Astrocyte (in vitro differentiated cells and primary cell): ENCODE measurements at places on chromosomes 4 and X. TPM values are rescaled to one million over a fixed set of nuclear protein-coding genes. Genes with fewer than 3 reads are reported as not detected.

DNA sequence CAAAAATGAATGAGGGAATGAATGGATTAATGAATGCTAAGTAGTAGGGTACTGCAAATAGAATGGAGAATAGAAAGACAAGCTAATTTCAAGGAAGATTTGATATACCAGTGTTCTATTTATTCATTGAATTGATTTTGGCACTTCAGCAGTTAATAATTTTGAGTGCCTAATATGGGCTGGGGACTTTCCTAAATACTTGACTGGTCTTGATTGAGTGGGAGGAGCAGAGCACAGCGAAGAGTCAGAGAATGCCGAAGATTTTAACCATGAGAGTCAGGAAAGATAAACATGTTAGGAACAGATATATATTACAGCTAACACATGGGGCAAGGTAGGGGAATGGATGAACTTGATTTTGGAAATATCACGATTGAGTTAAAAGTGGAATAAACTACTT, 10.6 kb downstream of the IL15 start:
- peak; percentile 59 for DNase-seq

GRCh38 chr4:55568905-55569504, 22.3 kb upstream of the CLOCK start:
- DNase-seq = no peak

GRCh38 chr4:123229286-123229685, 167.3 kb upstream of the SPRY1 start:
- peak; percentile 6 for DNase-seq

- peak; percentile 17 for DNase-seq
These were observed 201.0 kb upstream of the NEIL3 start for GRCh38 chr4:177108708-177109107.

- no peak for DNase-seq
These were observed 154.6 kb downstream of the CCSER1 start for GRCh38 chr4:90281541-90282355.

DNA sequence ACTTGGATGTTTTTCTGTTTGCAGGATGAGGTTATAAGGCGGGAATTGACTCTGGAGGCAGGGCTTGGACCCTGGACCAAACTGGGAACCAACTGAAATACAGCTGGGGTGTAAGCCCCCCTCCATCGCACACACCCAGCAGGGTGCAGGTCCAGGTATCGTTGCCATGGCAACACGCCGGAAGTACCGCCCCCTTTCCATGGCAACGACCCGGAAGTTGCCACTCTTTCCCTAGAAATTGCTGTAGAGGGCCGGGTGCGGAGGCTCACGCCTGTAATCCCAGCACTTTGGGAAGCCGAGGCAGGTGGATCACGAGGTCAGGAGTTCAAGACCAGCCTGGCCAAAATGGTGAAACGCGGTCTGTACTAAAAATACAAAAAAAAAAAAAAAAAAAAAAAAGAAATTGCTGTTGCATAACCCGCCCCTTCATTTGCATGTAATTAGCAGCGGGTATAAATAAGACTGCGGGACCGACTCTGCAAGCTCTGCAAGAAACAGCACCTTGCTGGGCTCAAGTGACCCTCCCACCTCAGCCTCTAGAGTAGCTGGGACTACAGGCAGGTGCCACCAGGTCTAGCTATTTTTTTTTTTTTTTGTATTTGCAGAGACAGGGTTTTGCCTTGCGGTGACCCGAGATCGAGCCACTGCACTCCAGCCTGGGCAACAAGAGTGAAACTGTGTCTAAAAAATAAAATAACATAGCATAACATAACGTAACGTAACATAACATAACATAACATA, 139.6 kb downstream of the CRLF2 start:
- no peak for DNase-seq

DNA sequence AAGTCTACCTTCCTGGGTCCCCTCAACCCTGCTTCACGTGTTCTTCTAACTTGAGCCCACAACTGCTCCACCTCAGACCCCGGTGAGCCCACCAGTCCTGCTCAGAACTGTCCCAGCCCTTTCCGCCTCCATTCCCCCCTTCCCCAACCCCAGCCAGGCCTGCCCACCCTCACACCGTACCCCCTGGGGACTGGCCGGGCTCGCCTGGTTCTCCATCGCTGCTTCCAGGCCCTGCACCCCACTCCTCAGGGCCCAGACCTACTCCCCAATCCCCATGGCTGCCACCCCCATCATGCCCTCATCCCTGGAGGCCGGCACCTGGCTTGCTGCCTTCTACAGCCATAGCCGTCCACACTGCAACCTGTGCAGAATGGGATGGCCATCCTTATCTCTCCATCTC, 23.4 kb downstream of the ADRA2C start:
- no peak for DNase-seq

DNA sequence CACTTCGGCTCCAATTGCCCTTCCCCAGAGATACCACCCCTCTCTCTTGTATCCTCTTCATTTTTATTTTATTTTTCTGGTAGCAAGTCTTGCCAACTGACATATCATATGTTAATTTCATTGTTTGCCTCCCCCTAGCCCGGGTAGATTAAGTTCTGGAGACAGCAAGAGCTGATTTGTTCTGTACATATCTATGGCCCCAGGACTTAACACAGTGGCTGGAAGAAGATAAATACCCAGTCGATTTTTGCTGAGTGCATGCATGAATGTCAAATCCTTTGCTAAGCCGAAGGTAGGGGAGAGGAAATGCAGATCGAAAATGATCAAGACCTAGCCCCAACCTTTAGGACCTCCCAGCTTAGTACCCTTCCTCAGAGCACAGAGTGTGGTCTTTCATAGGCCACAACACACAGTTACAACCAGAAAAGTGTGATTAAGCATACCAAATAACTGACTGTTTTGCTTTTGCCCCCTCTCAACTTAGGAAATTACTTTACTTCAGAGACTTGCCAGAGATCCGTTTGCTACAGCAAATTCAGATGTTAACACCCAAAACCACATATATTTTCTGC, 58.7 kb upstream of the KLF3 start:
- no peak for DNase-seq

DNA sequence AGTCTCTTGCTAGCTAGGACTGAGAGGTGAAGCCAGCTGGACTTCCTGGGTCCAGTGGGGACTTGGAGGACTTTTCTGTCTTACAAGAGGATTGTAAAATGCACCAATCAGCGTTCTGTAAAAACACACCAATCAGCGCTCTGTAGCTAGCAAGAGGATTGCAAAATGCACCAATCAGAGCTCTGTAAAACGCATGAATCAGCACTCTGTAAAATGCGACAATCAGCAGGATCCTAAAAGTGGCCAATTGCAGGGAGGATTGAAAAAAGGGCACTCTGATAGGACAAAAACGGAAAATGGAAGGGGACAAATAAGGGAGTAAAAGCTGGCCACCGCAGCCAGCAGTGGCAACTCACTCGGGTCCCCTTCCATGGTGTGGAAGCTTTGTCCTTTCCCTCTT, 65.6 kb upstream of the DUSP21 start:
- no peak for DNase-seq

DNA sequence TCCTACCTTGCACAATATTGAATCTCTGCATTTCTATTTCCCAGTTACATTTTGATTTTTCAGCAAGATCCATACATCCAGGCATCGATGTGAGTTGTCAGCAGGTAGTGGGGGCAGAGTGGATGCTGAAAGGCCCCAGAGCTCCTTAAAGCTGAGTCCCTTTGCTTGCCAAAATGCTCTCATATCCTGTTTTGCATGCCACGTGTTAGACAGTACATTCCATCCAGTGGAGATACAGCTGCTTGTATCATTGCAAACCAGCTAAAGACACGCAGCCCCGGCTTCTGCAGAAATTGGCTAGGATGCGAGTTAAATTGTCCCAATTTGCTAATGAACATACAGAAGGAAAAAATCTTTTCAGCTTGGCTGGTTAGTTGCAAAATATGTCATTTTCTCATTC, 179.6 kb upstream of the MXRA5 start:
- DNase-seq = peak; percentile 69

- DNase-seq = no peak
These were observed 194.2 kb downstream of the NWD2 start for GRCh38 chr4:37438564-37439279.

- no peak for DNase-seq
These were observed 173.7 kb upstream of the GALNTL6 start for GRCh38 chr4:171639540-171639939.

- no peak for DNase-seq
These were observed 206.1 kb upstream of the ANKRD50 start for GRCh38 chr4:124918559-124919122.

- peak; percentile 65 for DNase-seq
These were observed 16.9 kb downstream of the RASSF6 start for GRCh38 chr4:73603271-73603710.

GRCh38 chrX:13892856-13893255, 76.0 kb upstream of the GPM6B start:
- no peak for DNase-seq

DNA sequence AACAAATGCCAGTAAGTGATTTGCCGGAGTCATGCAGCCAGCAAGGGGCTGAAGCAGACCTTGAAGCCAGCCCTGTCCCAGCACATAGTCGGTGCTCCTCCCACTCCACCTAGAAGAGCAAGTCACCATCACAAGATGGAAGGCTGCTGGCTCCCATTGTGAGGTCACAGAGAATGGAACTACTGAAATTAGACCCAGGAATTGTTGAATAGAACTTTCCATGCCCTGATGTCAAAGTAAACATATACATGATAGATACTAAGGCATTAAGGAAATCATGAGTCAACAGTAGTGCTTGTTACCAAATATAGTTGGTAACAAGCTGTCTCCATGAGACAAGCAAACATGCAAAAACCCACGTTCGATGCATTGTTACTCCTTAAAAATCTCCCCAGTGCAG, 177.1 kb upstream of the MID1 start:
- peak; percentile 28 for DNase-seq

DNA sequence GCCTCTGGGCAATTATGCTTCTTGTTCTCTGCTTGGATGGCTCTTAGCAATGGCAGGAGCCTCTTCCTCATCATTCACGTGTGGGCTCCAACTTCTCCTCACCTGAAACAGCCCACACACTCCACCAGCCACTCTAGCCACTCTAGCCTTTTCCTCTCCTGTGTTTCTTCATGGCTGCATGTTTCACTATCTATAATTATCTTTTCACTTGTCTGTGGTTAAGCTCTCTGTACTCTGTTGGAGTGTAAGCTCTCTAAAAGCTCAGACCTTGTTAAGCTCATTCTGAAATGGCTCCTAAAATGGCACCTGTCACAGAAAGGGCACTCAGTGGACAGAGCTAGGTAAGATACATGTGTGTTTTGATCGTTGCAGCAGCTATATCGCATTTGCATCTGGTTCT, 80.0 kb downstream of the SH3KBP1 start:
- no peak for DNase-seq

BMPR1B gene
- 12.1 and 14.1 TPM in 2 replicates for total RNA-seq

SOD3 gene
- total RNA-seq = 8.6 and 12.0 TPM in 2 replicates

MOSPD2 gene
- 13.9 and 14.6 TPM in 2 replicates for total RNA-seq

CXXC4 gene
- total RNA-seq = 10.6 and 13.4 TPM in 2 replicates

CT47B1 gene
- not detected in 2 replicates for total RNA-seq

CD99L2 gene
- 38.4 and 41.2 TPM in 2 replicates for total RNA-seq

HEPH gene
- 58.8 and 83.9 TPM in 2 replicates for total RNA-seq

POU3F4 gene
- 0.18 and 0.31 TPM in 2 replicates for total RNA-seq

TLR8 gene
- total RNA-seq = not detected in 2 replicates

FAM149A gene
- total RNA-seq = 1.2 and 1.7 TPM in 2 replicates
